ENCODE measurements at places on chromosomes 11 and 22. TPM values are rescaled to one million over a fixed set of nuclear protein-coding genes. Genes with fewer than 3 reads are reported as not detected.

- no peak for DNase-seq
These were observed 97.3 kb downstream of the ELP4 start for GRCh38 chr11:31606893-31607292.

GRCh38 chr11:11252403-11252802, 100.6 kb downstream of the CSNK2A3 start:
- no peak for DNase-seq

DNA sequence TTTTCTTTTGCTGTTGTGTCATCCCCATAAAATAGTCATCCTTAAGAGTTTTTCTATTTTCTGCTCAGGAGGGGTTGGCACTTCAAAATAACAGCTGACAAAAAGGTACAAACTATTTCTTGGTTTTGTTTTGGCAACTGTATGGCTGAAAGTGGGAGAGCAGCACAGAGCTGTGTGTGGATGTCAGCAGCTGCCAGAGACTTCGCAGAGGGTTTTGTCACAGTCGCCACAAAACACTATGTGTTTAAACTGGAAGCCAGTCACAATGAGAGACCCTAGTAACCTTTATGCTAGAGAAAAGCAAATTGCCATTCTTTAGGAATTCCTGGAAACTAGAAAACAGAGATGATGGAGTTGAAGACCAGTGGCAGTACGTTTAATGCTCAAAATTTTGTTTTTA, 189.6 kb upstream of the CCDC90B start:
- no peak for DNase-seq

- no peak for DNase-seq
These were observed 101.8 kb downstream of the NAV2 start for GRCh38 chr11:19814421-19814820.

GRCh38 chr11:86138958-86139357, 70.1 kb upstream of the PICALM start:
- peak; percentile 18 for DNase-seq

- peak; percentile 69 for DNase-seq
These were observed 192.6 kb downstream of the CASP12 start for GRCh38 chr11:104705490-104706190.

DNA sequence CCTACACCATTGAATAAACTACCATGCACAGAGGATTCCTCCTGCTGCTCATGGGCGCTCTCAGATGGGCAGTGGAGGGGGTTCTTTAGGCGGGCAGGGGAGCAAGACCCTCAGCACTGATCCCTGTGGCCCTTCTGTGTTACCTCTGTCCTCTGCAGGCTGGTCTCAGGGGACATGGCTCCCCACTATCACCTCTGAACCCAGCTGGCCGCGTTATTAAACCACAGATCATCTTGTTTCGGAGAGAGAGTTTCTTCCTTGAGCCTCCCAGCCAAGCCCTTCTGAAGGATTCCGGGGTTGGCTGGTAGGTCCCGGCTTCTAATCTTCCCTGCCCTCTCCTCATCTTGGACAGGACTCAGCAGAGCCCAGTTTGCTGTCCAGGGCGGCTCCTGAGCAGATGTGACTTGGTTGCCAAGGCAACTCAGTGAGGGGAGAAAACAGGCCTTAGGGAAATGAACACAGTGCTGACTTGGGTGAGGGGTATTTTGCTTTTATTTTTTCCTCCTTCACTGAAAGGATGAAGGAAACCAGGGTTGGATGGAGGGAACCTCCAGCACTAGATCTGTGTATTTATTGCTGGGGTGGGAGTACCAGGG, 13.3 kb downstream of the APOL3 start:
- no peak for DNase-seq

GRCh38 chr22:32753591-32753990, 47.9 kb upstream of the TIMP3 start:
- DNase-seq, result no peak

DNA sequence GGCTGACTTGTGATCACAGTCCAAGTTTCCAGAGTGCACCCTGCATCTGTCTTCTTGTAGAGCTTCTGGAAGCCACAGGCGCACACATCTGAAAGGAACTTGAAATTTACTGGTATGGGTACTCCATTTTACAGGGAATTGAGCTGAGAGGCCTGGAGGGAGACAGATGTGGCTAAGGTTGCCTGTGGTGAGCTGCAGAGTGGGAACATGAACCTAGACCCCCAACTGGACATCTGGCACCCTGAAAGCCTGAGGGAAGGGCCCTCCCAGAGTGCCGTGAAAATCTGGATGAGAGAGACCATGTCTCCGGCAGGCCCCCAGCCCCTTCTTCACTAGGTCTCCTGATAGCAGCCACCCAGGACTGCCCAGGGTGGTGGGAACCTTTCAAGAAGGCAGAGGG, 22.6 kb upstream of the SOX10 start:
- no peak for DNase-seq

DNA sequence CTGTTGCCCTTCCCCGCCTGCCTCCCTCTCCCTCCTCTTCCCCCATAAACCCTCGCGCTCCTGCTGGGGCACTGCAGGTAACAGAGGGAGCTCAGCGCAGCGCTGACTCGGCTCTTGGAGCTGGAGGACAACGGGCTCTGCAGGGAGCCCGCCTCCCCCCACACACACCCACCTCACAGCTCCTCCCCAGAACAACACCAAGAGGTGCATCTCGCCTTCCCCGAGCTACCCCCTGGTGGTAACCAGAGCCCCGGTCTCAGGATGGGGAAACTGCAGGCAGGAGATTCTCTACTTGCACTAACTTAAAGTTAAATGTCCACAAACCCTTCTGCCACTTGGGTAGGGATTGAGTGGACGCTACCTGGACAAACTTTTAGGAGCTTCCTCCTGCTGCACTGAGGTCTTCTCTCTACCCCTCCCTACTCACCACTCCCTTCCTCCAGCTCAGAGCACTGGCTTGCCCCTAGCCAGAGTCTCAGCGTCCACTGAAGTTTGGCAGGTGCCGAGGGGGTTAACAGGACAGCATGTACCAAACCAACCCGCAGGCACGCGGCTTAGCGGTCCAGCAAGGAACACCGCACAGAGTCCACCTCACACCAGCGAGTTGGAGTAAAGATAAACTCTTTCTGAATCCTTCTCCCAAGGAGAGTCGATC, 4.0 kb upstream of the SCN4B start:
- DNase-seq, result no peak

- no peak for DNase-seq
These were observed 4.7 kb upstream of the KDELR3 start for GRCh38 chr22:38462960-38463784.

DNA sequence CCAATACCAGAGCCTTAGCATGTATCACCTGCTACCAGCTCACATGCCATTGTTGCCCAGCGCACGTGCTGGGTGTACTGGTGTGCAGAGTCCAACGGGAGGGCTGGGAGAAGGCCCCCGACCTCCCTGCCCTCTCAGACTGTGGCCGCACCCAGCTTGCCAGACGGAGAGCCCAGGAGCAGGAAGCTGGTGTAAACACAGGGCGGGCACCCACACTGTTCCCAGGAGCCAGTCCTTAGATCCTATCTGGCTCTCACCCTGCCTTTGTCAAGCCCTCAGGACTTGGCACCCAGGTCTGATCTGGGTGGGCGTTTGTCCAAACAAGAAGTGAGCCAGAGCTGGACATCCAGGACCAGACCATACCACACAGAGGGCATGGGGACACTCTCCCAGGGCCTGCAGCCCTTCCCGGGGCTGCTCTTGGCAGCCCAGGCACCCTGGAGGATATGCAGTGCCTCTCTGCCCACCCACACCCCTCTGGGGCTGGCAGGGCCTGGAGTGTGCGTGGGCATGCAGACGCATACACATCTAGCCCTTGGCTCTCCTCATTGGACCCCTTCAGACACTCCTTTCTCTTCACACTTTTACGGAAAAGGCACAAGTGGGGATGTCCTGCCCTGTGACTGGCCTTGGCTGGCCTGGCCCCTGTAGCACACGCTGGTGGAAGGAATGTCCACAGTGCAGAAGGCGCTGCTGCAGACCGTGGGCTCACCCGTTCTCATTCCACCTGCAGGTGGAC, 19.9 kb upstream of the CLDN5 start:
- no peak for DNase-seq

Gene CXCR5
- total RNA-seq, result 108 TPM

Gene CLMP
- total RNA-seq, result not detected

Gene PLEKHA7
- total RNA-seq, result 8.2 TPM
